ENCODE measurements at places on chromosomes 7 and 10.

DNA sequence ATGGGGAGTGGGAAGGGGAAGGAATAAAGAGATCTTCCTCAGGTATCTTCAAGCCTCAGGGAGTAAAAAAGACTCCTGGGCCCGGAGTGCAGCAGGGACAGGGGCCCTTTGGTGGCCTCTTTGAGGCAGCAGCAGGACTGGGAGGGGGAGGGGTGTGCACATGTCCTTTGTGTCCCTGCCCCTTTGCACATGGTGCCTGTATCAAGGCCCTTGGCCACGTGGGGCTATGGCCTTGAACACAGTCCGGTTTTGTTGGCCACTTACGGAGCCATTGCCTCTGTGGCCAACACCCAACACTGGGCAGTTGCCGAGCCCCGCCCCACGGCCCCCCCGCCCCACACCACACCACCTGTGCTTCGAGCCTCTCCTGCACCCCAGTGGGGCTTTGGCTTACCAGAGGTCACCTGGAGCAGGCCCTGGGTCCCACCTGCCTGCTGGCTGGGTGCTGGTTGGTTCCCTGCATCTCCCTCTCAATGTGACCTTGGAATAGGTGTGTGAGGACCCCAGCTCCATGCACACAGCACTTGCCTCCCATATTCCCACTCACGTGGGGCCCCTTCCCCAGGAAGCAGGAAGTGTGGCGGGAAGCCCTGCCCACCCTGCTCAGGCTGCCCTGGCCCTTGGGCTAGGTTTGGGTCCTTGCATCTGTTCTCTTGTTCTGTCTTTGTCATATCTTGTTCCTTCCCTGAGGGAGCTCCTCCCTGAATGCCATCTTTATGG, 5.4 kb downstream of the SAP25 start:
- no peak for DNase-seq

DNA sequence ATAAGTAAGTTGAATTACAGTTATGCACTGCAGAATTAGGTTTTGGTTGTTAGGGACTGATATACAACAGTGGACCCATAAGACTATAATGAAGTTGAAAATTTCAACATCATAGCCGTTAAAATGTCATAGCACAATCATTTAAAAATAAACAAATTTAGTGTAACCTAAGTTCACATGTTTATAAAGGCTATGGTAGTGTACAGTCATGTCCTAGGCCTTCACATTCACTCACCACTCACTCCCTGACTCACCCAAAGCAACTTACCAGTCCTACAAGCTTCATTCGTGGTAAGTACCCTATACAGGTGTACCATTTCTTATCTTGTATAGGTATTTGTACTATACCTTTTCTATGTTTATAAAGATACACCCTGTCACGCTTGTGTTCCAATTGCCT, 113.7 kb downstream of the RAB11FIP2 start:
- no peak for DNase-seq

DNA sequence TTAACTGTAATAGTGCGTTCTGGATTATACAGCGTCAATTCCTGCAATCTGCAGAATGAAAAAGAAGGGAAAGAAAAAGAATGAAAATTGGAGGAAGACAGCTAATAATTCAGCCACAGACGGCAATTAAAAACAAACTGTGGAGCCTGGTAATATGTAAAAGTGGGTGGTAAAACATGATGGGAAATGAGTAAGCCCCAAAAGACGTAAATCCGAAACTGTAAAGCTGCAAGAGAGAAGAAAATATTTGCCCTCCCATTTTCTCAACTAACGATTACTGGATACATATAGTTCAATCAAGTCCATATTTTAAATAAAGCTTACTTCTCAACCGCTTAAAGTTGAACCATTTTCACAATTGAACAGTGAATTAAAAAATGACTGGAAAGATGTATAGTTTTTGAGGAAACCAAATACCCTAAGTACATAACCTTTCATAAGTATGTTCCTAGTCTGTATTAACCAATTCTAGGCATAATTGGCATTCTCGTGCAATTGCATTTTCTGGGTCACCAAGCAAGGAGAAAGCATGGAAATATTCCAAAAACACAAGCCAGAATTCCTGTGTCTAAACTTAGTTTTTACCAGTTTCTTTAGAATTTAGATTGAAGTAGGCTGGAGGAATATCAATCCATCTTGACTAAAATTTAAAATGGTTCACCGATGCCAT, 44.8 kb downstream of the MALSU1 start:
- DNase-seq, result no peak

- no peak for DNase-seq
Observed at GRCh38 chr10:22544325-22545068, 169.9 kb downstream of the PIP4K2A start.

GRCh38 chr7:40315277-40315676, 180.5 kb downstream of the SUGCT start:
- DNase-seq, result no peak

DNA sequence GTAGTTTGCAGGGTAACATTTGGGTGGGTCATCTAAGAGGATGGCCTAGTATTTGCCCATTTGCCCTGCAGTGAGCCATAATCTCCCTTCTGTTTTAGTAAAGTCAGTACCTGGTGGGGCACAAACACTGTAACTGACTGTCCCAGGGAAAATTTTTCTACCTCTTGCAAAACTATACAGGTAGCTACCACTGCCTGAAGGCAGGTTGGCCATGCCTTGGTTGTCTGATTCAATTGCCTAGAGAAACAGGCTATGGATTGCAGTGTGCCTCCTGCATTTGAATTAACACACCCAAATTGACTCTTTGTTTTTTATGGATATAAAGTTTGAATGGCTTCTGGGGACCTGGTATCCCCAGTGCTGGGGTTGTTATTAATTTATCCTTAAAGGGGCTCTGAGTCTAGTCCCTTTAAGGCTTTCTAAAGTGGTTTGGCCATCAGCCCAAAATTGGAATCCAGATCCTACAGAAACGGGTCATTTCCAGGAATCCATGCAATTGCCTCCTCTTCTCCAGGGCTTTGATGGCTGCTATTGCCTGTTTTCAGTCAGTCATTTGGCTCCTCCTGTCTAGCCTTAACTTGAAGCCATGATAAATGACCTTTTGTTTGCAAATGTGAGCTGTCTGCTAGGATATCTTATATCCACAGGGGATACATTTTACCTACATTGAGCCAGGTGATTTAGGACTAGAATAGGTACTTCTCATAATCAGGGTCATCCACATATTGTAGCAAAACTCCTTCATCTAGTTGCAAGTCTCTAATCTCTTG, 89.1 kb downstream of the STRA8 start:
- DNase-seq, result no peak

GRCh38 chr7:20172736-20173334, 44.3 kb downstream of the MACC1 start:
- DNase-seq, result no peak

GRCh38 chr7:152902054-152902453, 142.5 kb downstream of the ACTR3B start:
- no peak for DNase-seq

GRCh38 chr10:17737027-17737965, 14.7 kb upstream of the TMEM236 start:
- no peak for DNase-seq

DNA sequence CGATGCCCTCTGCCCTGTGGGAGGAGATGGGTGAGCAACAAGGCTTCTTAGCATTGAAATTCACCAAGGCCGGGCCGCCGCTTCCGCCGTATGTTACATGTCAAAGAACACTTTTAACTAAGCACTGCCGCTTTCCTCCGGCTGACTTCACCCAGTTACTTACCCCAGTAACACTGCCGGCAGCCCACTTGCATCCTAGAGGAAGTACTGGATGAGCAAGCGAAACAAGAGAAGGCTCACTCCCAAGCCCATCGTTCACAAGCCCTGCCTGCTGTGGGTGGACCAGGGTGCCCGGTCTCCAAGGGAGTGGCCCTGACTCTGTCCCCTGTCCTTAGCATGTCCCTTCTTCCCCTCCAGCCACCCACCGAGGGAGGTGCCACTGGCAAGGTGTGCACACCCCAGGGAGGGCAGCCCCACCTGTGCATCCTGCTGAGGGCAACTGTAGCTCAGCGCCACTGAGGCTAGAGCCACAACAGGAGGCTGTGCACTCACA, 73.1 kb upstream of the EBF3 start:
- DNase-seq, result no peak

DNA sequence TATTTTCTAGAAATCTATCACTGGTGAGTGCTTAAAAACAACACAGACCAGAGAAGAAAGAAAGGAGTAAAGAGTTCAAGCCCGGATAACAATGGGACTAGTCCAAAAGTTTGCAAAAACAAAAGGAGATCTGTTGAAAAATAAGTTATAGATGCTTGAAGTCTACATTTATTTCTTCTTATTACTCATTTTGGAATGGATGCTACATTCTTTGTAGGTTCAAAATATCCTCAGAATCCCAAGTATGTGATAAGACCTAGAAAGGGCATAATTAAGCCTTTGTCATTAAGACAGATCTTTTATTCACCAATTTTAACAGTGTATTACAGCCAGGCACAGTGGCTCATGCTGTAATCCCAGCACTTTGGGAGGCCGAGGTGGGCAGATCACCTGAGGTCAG, 42.7 kb upstream of the ITGB8 start:
- no peak for DNase-seq

- no peak for DNase-seq
Observed at GRCh38 chr10:116324951-116325635, 845 bp downstream of the CCDC172 start.

- no peak for DNase-seq
Observed at GRCh38 chr10:33260403-33261149, 73.9 kb downstream of the NRP1 start.

- no peak for DNase-seq
Observed at GRCh38 chr10:37780536-37780935, 76.9 kb downstream of the ZNF248 start.

GRCh38 chr10:88256013-88256680, 327.0 kb downstream of the RNLS start:
- DNase-seq, result no peak

DNA sequence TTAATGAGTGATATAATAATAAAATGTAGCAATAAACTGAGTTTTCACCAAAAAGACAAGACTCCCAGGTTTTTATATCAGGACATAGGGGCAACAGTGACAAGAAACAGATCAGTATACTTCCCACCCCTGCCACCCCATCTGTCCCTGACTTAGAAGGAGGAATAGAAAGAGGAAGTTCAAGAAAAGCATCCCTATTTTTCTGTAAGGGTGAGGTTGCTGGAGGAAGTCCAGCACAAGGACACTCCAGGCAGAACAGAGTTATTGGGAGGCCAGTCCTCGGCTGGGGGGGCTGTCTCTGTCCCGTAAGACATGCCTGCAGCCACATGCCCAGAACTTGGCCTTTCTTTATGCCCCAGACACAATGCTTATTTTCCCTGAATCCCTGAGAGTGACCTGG, 16.5 kb upstream of the TLX1 start:
- no peak for DNase-seq

GRCh38 chr10:1003884-1004670, 15.8 kb downstream of the GTPBP4 start:
- DNase-seq, result no peak

DNA sequence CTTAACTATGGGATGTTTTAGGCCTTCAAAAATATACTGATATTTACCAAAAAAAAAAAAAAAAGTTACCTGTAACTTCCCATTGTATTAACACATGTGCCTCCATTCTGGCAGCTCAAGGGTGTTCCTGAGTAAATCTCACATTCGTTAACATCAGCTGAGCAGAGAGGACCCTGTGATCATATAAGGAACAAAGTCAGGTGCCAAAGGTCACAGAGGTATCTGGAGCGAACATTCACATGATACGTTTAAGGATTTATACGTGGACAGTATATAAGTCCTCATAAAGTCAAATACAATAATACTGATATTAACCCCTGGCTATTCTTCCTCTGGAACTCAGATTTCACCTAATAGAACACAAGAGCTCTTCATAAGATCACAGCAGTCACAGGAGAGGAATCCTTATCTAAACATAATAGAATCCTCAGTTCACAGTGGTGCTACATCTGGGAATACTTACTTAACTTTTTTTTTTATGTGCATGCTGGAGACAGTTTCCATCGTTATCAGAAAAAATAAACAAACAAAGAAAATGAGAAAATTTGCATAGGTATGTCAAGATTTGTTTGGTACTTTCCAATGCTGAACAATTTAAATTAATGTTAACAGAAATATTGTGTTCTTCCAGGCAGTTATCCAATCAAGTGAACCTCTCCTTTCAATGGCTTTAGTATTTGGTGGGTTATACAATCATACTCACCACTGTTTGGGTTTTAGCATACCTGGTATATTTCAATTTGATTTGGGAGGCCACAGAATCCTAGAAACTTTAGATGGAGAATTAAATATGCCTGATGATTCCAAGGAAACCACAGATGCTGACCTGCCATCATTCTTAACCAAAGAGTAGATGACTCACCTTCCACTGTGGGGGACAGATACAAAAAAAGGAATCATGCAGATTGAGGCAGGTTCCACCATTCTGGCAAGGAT, 6.6 kb downstream of the CUBN start:
- DNase-seq, result no peak

DNA sequence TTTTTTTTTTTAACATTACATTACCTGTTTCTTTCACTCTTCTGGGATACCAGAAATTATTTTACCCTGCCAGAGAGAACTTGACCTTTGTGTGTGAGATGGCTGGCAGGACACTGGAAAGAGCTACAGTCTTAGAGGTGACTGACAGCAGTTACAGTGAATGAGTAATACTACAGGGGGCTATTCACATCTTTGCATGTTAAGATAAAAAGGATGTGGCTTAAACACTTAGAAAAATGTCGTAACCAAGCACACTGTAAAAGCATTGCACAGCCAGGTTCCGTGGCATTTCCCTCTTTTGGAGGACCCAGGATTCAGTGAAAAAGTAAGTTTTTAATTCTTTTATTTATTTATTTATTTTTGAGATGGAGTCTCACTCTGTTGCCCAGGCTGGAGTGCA, 18.8 kb upstream of the TBC1D12 start:
- DNase-seq, result no peak

- no peak for DNase-seq
Observed at GRCh38 chr7:102436118-102436517, 2.7 kb downstream of the ORAI2 start.

DNA sequence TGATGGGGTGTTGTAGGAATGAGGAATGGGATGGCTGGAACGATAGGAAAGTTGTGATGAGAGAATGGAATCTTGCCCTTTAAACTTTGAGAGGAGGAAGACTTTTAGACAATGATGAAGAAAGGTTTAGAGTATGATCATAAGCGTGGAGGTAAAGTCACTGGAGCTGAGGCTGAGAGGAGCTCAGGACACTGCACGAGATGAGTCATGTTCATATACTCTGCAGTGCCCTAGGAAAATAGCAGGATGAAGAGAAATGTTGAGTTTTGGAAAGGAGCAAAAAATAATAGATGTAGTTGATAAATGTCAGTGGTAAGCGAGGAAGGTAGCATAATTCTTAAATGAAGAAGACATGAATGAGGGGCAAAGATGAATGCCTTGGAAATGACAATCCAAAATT, 28.3 kb upstream of the CUL1 start:
- no peak for DNase-seq

Measured in activated CD4-positive, alpha-beta T cell treated with anti-CD3 and anti-CD28 coated beads for 4 hours (primary cell).